ENCODE measurements at places on chromosomes 7 and 10. TPM values are rescaled to one million over a fixed set of nuclear protein-coding genes. Genes with fewer than 3 reads are reported as not detected.

The PDZD7 gene
- 2.8 TPM for total RNA-seq

The PBLD gene
- 1.9 TPM for total RNA-seq

DNA sequence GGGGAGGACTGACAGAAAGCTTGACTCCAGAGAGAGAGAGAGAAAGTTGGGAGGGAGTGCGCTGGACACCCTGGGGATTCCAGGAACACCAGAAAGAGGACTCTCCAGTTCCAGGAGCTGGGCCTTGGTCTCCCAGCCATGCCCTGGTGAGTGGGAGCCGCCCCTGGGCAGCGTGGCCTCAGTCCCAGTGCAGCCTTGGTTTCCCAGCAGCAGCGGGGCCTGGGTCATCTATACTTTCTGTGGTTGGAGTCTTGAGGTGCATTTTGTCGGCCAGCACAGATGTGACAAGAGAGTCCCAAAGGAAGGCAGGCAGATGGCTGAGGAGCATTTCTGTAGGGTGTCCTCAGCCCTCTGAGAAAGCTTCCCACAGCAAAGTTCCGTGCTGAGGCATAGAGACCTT lies 334.7 kb upstream of the ZNF32 start:
- DNase-seq: no peak

The SEC31B gene
- 1.6 TPM for total RNA-seq

Measured in PC-3 (cell line).